Germinal center (tissue), 1 donor: ENCODE measurements at places on chromosomes 2 and 18.

DNA sequence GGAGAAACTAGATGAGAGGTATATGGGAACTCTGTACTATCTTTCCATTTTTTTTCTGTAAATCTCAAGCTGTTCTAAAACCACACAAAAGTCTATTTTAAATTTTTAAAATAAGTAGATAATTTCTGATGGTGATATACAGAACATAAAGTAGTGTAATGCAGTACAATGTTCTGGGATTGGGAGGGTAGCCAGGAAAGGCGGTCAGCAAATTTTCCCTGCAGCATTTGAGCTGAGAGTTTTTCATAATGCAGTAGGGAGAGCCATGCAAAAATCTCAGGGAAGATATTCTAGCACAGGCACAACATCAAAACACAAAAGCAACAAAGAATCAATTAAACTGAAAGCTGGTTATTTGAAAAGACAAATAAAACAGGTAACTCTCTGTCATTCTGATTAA, 141.5 kb downstream of the NCKAP5 start:
- DNase-seq: no peak

GRCh38 chr2:42844366-42844765, 52.0 kb upstream of the HAAO start:
- DNase-seq: no peak

GRCh38 chr2:195613922-195614321, 43.1 kb upstream of the SLC39A10 start:
- DNase-seq: no peak

GRCh38 chr2:148928395-148928794, 53.4 kb downstream of the KIF5C start:
- DNase-seq: no peak

- no peak for DNase-seq
Observed at GRCh38 chr18:71887509-71887908, 656.6 kb downstream of the CBLN2 start.

- DNase-seq: no peak
Observed at GRCh38 chr2:209974576-209974975, 27.9 kb upstream of the RPE start.

GRCh38 chr18:56902653-56903052, 244.2 kb upstream of the BOD1L2 start:
- no peak for DNase-seq

GRCh38 chr2:29703336-29703735, 218.1 kb downstream of the ALK start:
- no peak for DNase-seq

- DNase-seq: no peak
Observed at GRCh38 chr2:13821255-13821880, 811.1 kb upstream of the LRATD1 start.

DNA sequence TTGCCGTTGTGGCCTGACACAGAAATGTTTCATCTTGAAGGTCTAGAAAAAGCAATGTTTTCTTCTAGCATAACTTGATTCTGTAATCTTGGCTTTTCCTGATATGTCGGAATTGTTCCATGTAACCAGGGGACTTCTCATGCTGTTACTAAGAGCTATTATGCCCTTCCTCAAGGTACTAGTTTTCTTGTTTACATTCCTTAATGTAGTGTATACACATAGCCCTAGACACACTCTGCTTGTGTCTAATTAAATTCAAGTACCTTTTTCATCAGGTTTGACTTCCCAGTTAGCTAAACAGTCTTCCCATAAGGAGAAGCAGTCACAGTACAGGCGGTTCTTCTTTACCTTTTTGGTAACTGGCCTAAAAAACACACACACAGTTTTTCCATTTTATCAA, 122.8 kb upstream of the MSH6 start:
- DNase-seq: no peak

- DNase-seq: no peak
Observed at GRCh38 chr2:46383113-46383395, 85.8 kb downstream of the EPAS1 start.

GRCh38 chr18:79378536-79379250, 17.0 kb upstream of the NFATC1 start:
- DNase-seq: peak; percentile 81

DNA sequence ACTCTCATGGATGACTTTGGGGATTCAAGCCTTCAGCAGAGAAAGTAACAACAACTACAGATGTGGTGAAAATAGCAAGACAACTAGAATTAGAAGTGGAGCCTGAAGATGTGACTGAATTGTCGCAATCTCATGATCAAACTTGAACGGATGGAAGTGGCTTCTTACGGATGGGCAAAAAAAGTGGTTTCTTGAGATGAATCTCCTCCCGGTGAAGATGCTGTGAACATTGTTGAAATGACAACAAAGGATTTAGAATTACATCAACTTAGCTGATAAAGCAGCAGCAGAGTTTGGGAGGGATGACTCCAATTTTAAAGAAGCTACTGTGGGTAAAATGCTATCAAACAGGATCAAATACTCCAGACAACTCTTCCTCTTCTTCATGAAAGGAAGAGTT, 43.1 kb downstream of the AAK1 start:
- DNase-seq: no peak

- no peak for DNase-seq
Observed at GRCh38 chr18:69718912-69719547, 228.6 kb downstream of the CD226 start.

- no peak for DNase-seq
Observed at GRCh38 chr2:230751062-230751461, 38.4 kb downstream of the CAB39 start.

GRCh38 chr2:6177811-6178210, 485.6 kb downstream of the SOX11 start:
- DNase-seq: no peak

DNA sequence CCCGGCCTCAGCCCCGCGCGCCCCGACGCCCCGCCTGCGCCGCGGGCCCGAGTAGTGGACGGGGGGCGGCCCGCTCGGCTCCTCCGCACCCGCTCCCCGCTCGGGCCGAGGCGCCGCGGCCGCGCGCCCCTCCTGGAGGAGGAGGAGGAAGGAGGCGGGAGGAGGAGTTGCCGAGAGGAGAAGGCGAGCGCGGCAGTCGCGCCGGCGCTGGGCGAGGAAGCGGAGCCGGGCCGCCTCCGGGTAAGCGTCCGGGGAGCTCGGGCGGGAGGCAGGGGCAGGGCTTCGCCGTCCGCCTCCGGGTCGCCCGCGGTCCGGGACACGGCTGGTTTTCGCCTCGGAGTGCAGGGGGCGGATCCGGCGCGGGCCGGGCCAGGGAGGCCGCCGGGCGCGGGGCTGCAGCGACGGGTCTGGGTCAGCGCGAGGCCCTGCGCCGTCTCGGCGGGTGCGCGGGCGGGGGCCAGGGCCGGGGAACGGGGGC, at the start of gene SOCS6:
Gene SOCS6, plus strand, starts transcription at position 195 of the 478 bp plus-strand sequence. CDS start 35,624 bp downstream, outside the sequence.
- DNase-seq: peak; percentile 68

DNA sequence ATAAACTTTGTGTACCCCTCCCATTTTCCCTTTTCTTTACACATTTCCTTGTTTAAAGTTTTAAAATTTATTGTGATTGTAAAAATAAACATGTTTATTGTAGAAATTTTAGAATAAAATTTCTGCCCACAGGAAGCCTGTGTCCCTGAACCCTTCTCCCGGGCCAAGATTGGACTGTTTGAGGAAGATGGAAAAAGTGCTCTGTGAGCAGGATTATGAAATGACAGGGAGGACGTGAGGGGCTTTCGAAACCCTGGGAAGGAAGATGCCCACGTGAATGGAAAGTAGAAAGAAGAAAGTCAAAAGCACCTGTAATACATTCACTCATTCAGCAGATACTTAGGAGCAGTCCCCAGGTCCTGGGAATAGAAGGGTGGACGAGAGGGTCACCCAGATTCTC, 25.4 kb upstream of the ATOH8 start:
- DNase-seq: no peak

DNA sequence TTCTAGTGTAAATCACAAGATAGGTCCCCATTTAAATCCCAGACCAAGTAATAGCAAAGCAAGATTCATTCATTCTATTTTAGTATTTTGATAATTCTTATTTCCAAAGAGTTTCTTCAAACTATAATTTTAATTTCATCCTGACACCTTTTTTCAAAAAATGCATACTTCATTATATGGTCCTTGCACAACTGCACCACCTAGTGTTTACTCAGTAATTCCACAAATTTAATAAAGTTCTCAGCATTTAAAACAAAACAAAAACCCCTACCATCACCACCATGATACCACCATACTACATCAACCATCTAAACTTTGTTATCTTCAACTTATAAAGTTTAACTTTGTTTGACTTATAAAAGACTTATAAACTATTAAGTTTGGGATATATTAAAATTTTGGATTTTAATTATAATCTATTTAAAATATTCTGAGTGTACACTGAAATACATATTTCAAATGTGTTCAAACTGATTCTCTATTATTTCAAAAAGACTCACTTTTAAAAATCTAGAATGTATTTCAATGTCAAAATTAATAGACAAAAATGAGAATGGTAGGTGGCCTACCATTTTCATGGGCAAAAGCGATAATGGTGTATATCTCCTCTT, 44.2 kb downstream of the WDPCP start:
- DNase-seq: peak; percentile 6

- peak; percentile 5 for DNase-seq
Observed at GRCh38 chr2:216109962-216110614, 940 bp downstream of the XRCC5 start.

- DNase-seq: no peak
Observed at GRCh38 chr2:207594731-207595130, 30.5 kb downstream of the METTL21A start.

DNA sequence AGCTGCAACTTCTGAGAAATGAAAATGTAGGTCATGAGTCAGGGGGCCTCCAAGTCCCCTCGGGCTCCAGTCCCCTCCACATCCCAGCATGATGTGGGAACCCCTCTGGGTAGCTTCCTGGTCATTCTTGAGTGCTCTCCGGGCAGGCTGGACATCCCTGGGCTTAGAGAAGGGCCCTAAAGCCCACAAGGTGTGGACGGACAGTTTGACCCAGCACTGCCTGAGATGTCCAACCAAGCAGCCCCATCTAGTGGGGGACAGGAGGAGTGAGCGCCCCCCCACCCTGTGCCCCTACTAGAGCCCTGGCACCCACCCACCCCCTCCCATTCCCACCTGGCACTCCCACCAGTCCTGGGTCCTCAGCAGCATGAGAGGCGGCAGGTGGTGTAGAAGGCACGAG, 46.0 kb downstream of the CYP27C1 start:
- DNase-seq: peak; percentile 40

DNA sequence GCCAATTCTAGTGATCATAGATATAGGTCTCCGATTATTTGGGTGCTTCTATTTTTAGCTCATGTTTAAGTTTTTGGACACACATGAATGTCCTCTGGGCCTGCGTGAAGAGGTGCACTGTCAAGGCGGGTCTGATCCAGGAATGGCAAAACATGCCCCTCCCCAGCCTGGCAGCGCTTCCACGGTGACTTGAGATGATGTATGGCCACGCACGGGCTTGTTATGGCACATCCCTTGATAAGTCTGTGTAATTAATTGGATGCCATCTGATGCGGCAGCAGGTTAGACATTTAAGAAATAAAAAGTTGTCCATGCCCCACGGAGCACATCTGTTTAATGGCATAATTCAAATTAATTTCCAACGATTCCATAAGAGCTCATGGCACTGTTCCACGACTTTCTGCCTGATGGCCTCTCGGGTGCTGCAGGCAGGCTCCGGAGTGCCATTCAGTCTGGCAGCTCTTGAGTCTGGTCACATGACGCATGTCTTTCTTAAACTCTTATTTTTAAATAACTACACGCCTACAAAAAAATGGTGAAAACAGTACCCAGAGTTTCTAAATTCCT, 151.4 kb downstream of the ACKR3 start:
- DNase-seq: no peak

DNA sequence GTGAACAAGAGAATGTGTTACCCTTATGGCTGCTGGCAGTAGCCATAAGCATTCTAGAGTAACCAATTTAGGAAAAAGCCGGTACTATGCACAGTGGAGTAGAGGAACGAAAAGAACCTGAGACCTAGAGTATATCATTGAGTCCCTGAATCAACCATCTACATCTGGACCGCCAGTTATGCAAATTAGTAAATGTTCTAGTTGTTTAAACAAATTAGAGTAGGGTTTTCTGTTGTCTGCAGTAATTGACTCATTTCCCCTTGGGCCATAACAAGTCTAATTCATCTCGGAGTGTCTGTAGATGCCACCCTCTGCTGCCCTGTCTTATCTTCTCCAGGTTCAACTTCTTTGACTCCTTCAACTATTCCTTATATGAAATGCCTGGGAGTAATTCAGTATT, 60.1 kb upstream of the CAPN13 start:
- peak; percentile 60 for DNase-seq

DNA sequence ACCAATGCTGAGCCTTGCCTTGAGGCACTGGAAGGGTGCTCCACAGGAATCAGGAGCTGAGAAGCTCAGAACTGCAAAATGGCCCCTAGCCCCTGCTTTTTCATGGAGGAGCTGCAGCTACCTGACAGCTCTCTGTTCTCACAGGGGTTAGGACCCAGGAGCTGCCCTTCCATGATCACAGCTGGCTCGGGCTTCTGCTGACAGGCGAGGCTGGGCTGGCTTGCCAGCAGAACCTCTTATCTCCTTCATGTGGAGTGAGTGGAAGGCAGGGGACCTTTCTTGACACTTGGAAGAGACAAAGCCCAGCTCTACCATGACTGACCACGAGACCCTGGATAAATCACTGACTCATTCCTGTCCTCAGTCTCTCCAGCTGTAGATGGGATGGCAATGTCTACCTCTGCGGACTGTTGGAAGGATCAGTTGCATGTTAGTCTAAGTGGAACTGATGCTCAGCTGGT, 113.4 kb downstream of the CAPN13 start:
- no peak for DNase-seq

DNA sequence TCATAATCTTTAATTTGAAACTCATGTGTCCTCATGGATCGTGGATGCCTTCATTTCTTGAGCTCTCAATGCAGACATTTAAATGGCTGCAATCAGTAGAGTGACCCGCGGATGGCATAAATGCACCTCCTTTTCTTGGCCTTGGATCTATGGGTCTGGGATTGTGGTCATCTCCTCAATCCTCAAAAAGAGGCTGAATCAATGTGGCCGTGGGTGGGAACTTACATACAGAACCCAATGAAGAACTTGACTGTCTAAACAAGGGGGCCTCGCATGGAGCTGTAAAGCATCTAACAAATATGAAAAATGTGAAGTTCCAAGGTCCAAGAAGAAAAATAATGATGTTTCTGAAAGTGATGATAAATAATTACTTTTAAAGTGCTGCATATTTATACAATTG, 2.9 kb downstream of the HOXD13 start:
- DNase-seq: no peak
